Umbilical cord (tissue), 2 donors: ENCODE measurements at places on chromosomes 3 and 15.

- DNase-seq: no peak
These were observed 4.2 kb downstream of the PARP9 start for GRCh38 chr3:122559906-122560305.

DNA sequence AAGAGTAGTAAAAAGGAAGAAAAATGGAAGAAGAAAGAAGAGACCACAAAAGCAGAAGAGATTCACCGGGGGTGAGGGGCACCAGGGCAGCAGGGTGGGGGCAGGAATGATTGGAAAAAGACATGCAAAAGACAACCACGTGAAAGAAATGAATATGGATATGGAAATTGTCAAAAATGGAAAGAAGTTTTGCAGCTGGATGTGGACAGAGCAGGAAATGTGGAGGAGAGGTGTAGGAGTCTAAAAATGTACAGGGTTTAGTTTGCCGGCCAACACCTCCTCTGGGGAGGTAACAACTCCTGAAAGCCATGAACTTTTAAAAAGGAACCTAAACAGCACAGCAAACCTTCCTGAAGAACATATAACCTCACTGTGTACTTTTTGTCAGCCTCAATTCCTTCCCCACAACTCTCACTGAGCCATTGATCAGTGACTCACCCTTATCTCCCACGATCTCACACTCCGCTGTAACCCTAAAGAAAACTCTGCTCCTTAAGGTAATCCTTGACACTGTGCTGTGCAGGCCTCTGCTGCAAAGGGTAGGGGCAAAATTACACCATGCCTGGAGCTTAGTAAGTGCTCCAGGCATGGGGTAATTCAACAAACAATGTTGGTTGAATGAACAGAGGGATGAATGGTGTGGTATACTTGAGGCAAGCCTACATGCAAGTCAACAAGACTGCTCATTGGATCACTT, 100.2 kb upstream of the BOC start:
- no peak for DNase-seq

- DNase-seq: peak; percentile 96
These were observed at the start of the genes CIP2A and DZIP3 for GRCh38 chr3:108589081-108589997. Gene CIP2A, minus strand, starts transcription at chr3:108589438. Its CDS starts 63 bp downstream, at chr3:108589375. Gene DZIP3, plus strand, starts transcription at chr3:108589722. Its CDS starts 15,685 bp downstream, at chr3:108605407.

- no peak for DNase-seq
These were observed 48.6 kb downstream of the GAP43 start for GRCh38 chr3:115671761-115672455.

GRCh38 chr15:78567531-78567930, 2.2 kb downstream of the CHRNA5 start:
- DNase-seq: no peak

- no peak for DNase-seq
These were observed 725 bp downstream of the SRP14 start for GRCh38 chr15:40038275-40038637.

DNA sequence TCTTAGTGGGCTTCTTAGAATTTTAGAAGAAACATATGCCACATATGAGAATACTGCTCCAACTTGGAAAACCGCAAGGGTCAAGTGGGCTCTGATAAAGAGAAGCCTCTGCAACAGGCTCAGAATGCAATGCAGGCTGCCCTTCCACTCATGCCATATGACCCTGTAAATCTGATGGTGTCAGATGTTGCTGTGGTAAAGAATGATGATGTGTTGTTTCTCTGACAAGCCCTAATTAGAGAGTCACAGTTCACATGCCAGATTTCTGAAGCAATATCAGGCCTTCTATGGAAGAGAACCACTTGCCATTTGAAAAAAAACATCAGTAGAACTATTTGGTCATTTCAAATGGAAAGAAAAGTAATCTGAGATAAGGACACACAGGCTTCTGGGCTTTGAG, 749.6 kb downstream of the AGBL1 start:
- DNase-seq: no peak

- DNase-seq: no peak
These were observed 7.2 kb downstream of the POLR2H start for GRCh38 chr3:184368586-184369183.

DNA sequence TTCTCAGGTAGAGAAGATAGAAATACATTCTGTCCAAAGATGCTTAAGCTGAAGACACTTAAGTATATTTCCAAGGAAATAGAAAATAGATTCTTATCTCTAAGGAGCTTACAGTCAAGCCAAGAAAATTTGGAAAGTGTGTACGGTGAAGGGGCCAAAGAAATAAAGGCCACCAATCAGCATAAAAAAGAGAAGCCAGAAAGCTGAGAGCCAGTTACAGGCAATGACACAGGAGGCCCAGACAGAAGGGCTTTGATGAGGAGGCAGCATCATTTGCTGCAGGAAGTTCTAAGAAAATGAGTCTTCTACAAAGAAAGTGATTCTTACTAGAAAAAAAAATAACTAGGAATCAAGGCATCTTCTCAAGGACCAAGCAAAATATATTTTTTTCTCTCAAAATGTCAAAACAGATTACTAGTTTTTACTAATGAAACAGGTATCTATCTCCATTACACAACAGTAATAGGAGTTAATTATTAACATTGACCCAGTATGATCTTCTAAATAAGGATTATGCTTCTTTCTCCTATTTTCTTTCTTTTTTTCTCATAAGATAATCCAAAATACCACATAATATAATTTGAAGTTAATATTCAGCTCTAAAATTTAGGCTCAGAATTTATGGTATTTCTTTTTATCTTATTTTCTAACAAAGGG, 82.1 kb upstream of the PHLDB2 start:
- no peak for DNase-seq

- DNase-seq: no peak
These were observed 15.8 kb downstream of the HDC start for GRCh38 chr15:50249704-50250103.

GRCh38 chr15:42921342-42921731, 759 bp upstream of the TTBK2 start:
- peak; percentile 46 for DNase-seq

DNA sequence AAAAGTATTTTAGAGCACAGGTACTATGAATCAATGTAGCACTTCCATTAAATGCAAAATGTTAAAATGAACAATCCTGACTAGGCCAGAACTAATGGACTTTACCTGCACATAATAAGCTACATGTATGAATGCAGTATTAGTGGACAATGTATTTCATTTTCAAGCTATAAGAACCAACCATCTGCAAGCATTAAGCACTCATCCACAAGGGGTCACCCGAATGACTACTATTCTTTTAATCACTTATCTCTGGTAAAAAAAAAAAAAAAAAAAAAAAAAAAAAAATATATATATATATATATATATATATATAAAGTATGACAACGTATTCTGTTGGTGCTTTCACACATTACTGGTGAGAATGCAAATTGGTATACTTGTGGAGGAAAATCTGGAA, 7.2 kb downstream of the HERC1 start:
- DNase-seq: no peak

GRCh38 chr3:46215810-46216414, 7.8 kb upstream of the CCR1 start:
- no peak for DNase-seq

GRCh38 chr15:68425428-68426060, 6.4 kb downstream of the ITGA11 start:
- DNase-seq: peak; percentile 50

GRCh38 chr3:13455644-13456043, 24.5 kb upstream of the HDAC11 start:
- DNase-seq: peak; percentile 45

DNA sequence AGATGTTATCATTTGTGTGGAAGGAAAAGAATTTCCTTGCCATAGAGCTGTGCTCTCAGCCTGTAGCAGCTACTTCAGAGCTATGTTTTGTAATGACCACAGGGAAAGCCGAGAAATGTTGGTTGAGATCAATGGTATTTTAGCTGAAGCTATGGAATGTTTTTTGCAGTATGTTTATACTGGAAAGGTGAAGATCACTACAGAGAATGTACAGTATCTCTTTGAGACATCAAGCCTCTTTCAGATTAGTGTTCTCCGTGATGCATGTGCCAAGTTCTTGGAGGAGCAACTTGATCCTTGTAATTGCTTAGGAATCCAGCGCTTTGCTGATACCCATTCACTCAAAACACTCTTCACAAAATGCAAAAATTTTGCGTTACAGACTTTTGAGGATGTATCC, 15.1 kb downstream of the KLHL24 start:
- no peak for DNase-seq

- peak; percentile 12 for DNase-seq
These were observed 750 bp downstream of the SLC33A1 start for GRCh38 chr3:155853214-155854140.

GRCh38 chr3:185561958-185562357, 9.6 kb upstream of the LIPH start:
- DNase-seq: no peak

GRCh38 chr3:117526470-117527079, 817.0 kb downstream of the TUSC7 start:
- peak; percentile 63 for DNase-seq

DNA sequence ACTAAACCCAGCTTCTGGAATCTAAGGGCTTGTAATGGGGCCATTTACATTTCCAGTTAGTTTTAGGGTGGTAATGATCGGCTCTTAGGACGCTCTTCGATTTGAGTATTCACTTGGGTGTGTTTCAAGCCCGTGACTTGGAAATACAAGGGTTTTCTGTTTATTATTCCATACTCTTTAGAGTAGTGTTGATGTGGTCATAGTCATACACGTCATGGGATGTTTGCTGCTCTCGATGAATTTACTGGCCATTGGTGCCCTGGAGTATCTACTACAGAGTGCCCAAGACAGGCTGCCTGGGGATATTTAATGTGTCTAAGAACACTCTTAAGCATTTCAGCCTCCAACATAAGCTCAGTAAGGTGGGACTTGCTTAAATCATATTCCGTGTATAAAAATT, 64.1 kb downstream of the PTPRG start:
- no peak for DNase-seq

DNA sequence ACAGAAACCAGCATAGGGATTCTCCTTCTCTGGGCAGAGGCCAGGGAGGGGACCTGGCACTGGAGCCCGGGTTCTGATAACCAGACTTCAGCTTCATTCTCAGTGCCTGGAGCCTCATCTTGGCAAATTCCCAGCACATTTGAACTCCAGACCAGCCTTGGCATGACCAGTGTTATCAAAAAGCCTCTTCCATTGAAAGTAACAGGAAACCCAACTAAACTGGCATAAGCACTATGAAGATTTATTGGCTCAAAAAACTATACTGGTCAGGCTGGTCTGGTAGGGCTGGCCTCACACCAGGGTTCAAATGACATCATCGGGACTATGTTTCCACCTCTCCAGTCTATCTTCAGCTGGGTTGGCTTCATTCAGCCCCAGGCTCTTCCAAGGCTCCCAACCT, 48.1 kb upstream of the THUMPD3 start:
- DNase-seq: no peak

- no peak for DNase-seq
These were observed 132.0 kb upstream of the ATP2B2 start for GRCh38 chr3:10637342-10637741.

DNA sequence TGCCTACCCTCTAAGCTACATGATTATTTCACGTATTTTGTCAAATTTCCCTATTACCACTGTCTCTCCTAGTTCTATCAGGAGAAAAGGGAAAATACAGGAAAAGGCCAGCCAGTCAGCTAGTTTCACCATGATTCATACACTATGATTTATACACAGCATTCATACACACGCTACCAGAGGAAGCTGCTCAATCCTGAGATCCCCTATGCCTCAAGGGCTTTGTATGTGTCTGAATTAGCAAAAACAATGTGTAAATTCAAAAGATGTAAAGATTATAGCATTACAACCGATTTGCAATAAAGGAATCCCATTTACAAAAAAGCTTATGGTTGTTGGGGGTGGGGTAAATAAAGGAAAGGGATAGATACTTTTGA, 3.1 kb upstream of the ACKR4 start:
- DNase-seq: peak; percentile 46

DNA sequence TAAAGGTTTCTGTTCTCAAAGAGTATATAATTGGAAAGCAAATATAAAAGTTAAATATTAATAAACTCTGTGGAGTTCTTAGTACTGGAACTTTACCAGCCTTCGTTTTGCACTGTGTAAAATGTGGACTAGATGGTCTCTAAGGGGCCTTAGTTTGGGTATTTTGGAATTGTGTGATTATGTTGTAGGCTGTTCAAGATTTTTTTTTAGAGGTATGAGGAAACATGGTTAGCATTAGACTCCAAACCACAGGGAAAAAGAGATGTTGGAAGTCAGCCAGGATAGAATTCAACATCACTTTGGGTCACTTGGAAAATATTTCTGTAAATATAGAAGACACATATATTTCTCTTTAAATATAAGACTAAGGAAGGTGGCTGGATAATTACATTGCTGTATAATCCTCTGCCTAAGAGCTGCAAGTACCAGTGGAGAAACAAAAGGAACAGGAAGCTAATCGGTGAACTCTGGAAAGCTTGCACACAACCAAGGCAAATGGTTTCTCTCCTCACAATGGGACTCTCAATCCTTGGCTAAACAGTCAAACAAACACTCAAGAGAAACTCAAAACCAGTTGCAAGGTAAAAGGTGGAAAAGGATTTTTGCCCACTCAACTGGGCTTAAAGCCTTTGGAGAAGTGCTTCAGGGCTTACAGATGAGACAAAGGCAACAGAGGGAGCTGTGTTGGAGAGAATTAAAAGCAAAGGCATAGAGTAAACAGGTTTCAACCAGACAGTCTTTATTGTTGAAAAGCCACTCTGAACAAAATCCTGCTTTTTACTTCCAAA, 141.7 kb downstream of the NR1D2 start:
- DNase-seq: peak; percentile 18

DNA sequence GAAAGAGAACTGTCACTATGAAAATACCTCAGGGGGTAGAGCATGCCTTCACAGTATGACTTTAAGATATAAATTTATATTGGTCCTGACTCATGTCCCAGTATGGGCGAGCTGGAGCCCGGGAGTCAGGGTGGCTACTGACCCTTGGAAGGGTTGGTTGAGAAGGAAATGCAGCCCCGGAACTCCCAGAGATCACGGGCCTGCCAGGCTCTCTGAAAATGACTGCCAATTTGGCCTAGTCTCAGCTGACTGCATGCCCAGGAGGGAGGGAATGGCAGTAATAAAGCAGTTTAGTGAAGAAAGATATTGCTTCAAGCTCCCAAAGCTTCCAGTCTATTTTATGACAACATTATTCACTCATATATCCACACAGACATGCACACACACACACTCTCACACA, 299.0 kb downstream of the NR2F2 start:
- DNase-seq: peak; percentile 19

DNA sequence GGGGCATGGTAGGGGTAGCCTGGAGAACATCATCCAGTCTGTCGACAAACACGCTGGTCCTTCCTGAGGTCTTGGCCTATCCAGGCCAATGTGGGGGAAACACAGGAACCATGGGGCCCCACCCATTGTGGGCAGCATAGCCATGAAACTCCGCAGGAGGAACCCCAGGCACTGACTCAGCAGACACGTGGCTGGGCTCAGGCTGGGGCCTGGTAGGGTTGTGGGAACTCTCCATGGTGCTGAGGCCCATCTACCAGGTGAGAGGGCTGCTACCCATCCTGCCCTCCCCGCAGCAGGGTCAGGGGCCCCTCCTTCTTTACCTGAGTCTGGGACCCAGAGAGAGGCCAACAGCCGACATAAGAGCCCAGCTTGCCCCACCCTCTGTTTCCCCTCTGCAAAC, 22.6 kb upstream of the CACNA2D2 start:
- DNase-seq: peak; percentile 80

GRCh38 chr3:64509206-64509605, 178.6 kb downstream of the ADAMTS9 start:
- no peak for DNase-seq

GRCh38 chr3:42169579-42170120, 78.5 kb downstream of the TRAK1 start:
- no peak for DNase-seq
